Activated CD4-positive, alpha-beta T cell treated with anti-CD3 and anti-CD28 coated beads for 24 hours (primary cell): ENCODE measurements at places on chromosomes 6 and 20.

GRCh38 chr6:102216232-102216631, 822.7 kb downstream of the GRIK2 start:
- DNase-seq: no peak

DNA sequence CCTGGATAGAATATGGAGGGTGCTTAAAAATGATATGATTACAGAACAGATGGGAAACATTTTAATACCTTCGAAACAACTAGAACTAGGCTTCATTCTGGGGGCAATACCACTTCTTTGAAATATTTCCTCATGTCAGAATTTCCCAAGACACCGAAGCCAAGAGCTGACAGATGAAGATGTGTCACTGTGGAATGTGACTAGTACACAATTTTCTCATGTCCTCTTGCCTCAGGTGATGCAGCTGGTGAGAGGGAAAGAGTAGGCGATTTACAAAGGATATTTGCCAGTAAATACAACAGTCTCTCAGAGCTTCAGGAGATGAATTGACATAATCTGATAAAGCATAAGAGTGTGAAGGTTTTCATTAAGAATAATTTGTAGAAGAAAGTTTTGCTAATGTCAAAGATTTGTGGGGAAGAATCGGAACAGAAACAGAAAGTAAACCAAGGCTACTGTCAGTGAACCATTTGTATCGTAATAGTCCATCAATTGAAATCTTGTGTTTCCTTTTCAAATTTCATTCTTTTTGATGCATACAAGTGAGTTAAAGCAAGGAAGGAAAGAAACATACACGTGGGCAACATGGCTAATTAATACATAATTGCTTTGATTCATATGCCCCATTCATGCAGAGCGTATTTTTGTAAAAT, 164.7 kb upstream of the CCN2 start:
- no peak for DNase-seq

GRCh38 chr20:23023621-23024177, 11.4 kb upstream of the SSTR4 start:
- DNase-seq: no peak

DNA sequence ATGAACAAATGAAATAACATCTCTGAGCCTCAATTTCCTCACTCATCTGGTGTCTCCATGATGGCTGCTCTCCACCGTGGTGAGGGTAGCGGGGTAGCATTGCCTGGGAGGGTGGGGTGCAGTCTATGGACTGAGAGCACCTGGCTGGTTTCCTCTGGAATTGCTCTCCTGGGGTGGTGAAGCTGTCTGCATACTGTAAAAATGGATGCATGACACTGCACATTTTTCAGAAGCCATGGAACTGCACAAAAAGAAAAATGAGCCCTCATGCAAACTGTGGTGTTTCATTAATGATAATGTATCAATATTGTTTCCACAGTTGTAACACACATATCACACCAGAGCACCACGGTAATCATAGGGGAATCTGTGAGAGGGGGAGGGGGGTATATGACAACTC, 12.1 kb upstream of the ITPR3 start:
- DNase-seq: no peak

- no peak for DNase-seq
Measured at GRCh38 chr6:25065666-25066065, 129.9 kb upstream of the RIPOR2 start.

DNA sequence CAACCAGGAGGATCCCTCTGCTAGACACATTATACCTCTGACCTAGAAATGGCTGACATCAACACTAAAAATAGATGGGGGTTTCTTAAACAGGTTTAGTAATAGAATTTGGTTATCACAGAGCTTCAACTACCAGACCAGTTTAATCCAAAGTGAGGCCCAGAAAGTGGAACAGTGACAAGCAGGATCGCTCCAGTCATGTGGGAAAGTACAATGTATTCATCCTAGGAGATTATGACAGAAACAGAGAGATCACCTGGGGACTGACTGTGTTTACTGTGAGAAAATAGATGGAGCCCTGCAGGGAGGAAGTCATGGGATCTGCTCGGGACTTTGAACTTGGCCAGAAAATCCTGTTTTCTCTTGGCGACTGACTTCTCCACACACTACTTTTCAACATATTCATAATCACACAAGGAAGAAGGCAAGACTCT, 238.7 kb upstream of the SOX4 start:
- DNase-seq: no peak

- DNase-seq: no peak
Measured at GRCh38 chr6:45400021-45400420, 22.3 kb upstream of the SUPT3H start.

DNA sequence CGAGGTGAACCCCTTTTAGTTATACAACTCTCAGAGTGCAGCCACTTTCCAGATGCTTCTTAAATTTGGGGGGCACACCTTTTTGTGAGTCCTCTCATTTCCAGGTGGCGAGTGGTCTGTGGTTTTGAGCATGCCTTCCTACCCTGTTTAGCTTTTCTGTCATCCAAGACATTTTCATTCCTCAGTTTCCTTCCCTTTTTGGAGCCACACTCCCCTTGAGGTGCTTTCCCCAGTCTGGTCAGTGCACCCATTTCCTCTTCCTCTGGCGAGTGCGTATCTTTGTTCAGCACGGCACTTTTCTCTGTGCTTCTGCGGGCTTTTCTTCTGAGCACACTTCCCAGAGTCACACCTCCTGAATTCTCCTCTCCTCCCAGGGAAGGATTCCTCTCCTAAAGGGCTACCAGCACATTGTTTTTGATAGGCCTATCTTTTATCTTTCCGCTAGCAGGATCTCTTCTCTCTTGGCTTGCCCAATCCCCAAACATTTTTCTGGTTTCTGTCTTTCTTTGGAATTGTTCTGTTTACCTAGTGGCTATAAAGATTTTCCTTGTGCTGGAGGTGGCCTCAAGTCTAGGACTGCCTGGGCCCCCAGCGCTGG, 1.4 kb downstream of the PHF20 start:
- DNase-seq: no peak

- no peak for DNase-seq
Measured at GRCh38 chr6:77462359-77463307, 658 bp downstream of the HTR1B start.

- no peak for DNase-seq
Measured at GRCh38 chr20:32184961-32185603, 22.5 kb downstream of the PLAGL2 start.

DNA sequence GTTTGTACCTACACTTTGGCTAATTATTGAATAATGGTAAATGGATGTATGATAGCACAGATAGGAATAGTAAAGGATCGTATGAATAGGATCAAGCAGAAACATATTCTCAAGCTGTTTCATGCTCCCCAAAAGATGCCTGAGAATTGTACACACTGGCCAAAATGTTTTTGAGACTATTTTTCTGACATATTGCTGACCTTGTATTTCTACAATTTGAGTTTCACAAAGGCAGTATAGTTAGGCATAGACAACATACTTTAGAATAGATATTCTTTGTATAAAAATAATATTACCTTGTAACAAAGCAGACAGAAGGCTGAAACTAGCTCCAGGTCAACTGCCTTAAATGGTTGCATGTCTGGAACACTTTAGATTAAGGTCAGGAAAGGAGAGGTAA, 598.4 kb downstream of the COL12A1 start:
- no peak for DNase-seq

DNA sequence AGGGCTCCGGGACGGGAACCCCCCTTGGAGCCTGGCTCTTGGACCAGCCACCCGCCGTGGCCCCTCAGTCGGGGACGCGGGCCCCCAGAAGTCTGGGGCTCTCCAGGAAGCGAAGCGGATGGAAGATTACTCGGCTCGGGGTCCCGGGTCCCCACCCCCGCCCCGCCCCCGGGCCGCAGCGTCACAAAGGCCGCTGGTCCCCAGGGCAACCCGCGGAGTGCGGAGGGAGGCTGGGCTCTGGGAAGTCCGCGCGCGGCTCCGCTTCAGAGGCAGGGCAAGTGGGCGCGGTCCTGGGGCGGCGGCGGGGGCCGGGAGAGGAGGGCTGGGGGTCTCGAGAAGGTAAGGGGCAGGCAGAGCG, at the start of gene FNDC11:
FNDC11 (plus strand) TSS at position 227 of the 358 bp plus-strand sequence. CDS start 1,505 bp downstream, outside the sequence.
- peak; percentile 7 for DNase-seq

DNA sequence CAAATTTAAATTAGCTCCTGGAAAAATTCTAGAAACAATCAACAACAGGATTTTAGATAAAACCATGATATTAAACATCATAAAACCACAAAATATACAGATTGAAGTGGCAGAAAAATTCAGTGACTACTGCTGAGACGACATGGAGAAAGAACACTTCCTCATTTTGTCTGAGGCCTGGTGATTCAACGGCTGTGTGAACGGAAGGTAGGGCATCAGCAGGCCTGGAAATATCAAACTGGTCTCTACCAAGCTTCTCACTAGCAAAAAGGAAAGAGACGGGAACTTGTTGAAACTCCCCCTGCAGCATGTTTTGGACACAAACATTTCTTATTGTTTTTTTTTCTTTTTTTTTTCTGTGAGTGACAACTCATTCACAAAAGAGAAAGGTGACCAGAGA, 58.0 kb upstream of the AHI1 start:
- no peak for DNase-seq

DNA sequence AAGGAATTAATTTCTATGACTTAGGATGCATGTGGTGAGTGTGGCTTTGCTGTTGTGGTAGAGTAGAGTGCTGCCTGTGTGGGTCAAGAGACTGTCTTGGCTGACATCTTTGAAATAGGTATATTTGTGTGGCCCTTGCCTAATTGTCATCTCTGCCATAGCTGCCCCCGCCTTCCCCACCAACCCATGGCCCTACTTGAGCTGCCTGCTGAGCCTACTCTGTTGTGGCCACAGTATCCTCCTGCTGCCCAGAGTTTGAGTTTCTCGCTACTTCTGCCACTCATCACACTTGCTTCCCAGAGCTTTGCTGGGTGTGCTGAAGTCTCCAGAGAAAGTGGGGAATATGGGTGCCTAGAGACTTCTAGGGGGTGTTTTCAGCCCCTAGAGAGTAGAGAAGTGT, 8.0 kb downstream of the PLCG1 start:
- no peak for DNase-seq

- no peak for DNase-seq
Measured at GRCh38 chr6:137967689-137968454, 100.8 kb downstream of the TNFAIP3 start.

DNA sequence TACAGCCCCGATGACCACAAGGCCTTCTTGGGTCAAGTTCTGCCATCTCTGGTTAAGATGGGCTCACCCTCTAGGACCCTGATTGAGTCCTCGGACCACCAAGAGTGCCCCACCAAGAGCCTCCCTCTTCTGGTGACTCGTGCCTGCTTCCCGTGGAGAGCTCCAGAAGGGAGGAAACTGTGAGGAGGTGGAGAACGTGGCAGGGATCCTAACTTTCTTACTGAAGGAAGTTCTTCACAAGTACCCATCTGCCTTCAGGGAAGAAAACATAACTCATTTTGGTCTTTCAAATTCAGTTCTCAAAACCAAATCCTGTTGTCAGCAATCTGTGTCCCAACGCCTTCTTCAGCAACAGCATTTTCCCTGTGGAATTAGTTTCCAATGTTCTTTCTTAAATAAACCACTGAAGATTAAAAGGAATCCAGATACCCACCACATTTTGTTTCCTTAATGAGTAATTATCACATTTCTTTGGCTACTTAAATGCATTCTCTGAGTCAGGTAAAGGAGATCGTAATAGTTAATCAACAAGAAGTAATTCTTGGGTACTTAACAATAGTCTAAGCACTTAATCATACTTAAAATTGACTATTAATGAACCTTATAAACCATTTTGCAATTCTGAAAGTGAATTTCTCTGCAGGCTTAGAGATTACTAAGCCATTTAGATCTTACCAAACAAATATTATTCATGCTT, 185.8 kb upstream of the SGK1 start:
- no peak for DNase-seq

- DNase-seq: no peak
Measured at GRCh38 chr6:167209577-167209975, 51.8 kb upstream of the GPR31 start.

DNA sequence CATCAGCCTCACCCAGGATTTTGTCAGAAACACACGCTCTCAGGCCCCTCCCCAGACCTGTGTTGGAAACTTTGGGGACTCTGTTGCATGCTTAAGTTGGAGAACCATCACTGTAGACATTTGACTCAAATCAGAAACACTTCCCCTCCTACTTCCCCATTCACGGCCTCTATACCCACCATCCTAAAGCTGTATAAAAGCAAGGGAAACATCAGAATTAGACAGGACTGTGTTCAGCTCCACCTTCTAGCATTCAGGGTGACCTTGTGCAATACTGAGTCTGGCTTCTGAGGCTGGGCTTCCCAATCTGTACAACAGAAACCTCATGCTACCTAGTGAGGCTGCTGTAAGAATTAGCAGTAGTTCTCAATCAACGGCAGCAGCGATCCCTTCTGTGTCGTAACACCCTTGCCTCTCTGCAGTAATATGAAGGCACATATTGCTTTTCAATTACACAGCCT, 252.3 kb downstream of the LY86 start:
- no peak for DNase-seq

DNA sequence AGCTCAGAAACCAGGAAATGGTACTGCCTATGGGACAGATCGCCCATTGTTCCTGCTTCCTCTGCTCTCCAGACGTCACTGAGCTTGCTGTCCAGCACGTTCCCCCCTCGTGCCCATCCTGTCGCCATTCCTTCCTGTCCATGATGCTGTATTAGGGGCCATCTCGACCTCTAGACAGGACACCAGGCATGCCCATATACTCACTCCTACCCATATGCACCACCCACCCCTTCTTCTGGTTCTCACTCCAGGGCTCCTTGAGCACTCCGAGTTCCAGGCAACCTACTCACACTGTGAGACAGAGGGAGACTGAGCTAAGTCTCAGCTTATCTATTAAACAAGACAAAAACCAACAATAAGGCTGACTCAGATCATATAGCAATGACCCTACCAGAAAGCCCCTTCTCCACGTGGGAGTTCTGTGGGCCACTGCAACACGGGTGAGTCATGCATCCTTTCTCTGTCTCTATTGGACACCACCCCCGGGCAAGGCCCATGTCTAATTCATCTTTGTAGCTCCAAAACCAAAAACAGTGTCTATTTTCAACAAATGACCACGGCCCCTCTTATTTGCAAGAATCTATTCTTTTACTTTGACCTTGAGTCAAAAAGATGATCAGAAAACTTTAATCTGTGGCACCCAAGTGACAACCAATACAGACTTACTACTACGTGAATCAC, 65.7 kb downstream of the PSMG4 start:
- DNase-seq: no peak

- DNase-seq: no peak
Measured at GRCh38 chr6:121770943-121771342, 335.5 kb downstream of the GJA1 start.

DNA sequence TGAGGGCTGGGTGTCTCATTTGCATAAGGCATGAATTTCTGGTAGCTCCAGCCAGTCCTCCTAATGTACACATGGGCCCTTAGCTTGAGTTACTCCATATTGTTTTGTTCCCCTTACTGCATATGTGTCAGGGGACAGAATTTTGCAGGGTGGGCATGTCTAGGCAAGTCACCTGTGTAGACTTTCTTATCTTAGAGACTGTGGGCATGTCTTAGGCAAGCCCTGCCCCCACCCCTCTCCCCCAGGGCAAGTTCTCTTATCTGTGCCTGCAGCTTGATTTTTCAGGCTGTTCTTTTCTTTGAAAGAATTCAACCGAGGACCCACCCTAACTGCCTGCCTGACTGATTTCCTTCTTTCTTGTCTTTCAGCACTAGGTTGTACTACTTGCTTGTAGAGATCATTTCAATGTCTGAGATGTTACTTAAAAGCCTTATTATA, 32.1 kb downstream of the NHLRC1 start:
- no peak for DNase-seq
